CD4-positive, alpha-beta T cell (primary cell): ENCODE measurements at places on chromosomes 1 and 21. TPM values are rescaled to one million over a fixed set of nuclear protein-coding genes. Genes with fewer than 3 reads are reported as not detected.

DNA sequence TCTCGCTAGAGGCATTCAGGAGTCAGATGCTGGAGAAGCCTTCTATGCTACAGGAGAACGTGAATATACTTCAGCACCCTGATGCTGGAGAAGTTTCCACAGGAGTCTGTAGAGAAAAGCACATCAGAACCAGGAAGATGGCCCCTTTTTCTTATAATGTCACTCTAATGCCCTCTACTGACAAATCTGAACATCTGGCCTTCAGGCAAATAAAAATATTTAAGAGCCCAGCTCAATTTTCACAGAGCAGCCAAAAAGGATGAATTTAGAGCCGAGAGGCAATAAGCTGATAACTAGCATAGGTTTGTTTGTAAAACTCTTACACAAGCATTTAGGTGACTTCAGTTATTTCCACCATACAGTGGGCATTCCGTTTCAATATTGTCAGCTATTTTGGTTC, 3.8 kb upstream of the RRP15 start:
- DNase-seq, result no peak

DNA sequence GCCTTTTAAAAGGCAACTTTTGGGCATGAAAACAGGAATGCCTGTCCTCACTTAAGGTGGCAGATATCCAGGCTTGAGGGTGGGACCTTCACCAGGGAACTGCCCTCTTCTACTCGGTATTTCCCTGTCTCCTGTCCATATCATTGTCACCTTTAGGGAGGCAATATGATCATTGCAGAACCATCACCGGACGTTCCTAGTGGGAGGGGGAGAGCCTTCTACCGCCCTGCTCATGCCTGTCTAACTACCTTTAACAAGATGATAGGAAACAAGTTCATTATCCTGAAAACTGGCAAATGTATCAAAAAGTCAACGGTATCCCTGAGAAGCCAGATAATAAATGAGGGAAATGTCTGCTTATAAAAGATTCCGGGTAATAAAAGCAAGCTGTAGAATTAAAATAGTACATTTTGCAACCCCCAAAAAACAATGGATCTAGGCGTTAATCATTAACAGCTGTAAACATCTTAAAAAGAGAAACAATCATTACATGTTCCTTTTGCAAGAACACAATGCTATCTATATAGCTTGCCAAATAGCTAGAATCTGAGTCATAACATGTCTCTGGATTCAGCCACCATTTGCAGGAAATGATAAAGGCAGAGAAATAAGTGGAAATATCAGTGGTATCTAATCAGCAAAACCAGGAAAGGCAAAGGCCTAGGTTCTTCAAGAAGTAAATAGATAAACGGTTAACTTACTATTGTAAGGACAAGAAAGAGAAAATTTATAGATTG, 852.9 kb upstream of the ADGRL4 start:
- DNase-seq, result no peak

DNA sequence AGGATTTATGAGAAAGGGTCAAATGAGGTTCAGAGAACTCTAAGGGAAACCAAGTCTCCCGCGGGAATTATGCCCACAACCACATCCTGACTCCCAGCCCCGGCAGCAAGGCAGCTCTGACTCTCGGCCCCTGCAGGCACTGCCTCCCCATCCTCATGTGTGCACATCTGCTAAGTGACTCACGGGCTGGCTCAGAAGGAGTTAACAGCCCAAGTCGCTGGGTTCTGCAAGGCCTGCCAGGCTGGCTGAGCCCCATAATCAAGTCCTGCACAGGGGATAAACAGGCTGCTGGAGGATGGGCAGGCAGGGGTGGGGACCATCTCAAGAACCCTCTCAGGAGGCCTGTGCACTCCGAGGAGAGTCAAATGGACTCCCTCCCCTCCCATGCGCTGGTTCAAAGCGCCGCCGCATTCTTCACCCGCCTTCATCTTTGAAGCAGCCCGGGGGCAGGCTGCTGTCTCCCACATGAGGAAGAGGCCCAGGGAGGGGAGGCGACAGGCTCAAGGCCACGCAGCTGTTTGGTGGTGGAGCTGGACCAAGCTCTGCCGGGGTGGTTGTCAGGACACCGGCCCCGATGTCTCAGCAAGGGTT, 344.3 kb downstream of the MATN1 start:
- DNase-seq, result no peak

DNA sequence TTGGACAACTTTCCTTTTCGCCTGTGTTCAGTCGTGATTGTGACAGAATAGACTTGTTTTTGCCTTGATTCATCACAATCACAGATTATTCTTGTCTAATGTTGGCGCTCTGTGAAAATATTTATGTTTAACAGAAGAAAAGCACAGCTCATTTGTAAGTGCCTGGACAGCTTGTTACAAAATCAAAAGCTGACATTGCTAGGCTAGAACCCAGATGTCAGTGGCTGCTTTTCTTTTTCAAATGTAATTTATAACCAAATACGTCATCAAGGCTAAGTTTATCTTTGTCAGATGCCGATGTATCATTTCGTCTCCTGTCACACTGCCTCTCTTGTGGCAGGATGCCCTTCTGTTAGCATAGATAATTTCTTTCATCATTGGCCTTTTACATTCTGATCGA, 1227.3 kb downstream of the PLA2G4A start:
- no peak for DNase-seq

- DNase-seq, result no peak
These were observed 66.6 kb downstream of the SLC37A1 start for GRCh38 chr21:42580076-42580792.

- DNase-seq, result no peak
These were observed 173.6 kb downstream of the RERE start for GRCh38 chr1:8643542-8644536.

DNA sequence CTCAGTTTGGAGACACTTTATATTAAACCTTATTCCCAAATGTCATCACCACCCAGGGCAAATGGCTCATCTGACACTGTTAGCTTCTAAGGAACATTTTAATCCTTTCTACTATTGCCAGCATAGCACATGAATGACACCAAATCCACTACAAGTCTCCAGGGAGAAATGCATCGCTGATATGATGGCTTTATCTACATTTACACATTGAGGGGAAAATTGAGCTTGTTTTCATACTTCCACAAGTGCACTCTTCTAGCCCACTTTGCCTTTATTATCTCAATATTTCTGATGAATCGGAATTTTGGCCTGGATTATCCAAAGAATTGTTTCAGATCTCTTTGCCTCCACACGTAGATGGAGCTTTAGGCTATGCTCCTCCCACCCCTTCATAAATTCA, 75.4 kb downstream of the RUNX1 start:
- DNase-seq, result no peak

DNA sequence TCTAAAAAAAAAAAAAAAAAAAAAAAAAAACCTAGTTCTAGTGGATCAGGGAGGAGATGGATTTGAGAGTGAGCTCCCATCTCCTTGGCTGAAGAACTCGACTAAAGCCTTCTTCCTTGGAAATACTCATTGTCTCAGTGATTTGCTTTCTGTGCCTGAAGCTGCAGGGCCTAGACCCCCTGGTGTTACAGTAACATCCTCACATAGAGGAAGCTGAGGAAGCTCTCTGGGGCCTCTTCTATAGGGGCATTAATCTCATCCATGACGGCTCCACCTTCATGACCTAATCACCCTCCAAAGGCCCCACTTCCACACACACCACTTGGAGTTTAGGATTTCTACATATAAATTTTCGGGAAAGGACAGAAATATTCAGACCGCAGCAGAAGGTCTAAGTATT, 95.9 kb upstream of the ETS2 start:
- no peak for DNase-seq

DNA sequence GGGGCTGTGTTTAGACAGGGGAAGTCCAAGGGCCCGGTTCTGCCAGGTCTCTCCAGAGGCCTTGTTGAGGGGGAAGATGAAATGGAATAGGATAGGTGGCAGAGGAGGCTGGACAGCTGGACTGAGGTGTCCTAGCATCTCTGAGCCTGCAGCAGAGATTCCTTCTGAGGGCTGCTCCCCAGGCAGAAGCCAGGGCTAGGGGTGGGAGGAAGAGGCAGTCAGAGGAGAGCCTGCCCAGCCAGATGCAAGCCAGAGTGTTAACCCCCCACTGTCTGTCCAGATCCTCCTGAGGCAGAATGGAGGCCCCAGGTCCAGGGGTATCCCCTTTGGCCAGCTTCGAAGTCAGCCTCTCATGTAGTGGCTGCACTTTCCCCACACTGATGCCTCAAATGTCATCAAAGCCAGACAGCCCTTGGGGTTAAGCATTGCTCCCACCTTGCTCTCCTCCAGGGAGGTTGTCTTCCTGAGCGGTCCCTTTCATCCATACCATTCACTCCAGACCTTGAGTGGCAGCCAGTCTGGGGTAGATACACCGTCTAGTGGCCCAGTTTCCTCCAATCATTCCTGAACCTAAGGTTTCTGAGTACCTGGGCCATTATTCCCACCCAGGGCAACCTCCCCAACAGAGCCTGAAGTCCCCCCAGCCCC, 1.7 kb downstream of the CSF1 start:
- no peak for DNase-seq

Gene KIF2C
- 0.64 TPM for total RNA-seq

DNA sequence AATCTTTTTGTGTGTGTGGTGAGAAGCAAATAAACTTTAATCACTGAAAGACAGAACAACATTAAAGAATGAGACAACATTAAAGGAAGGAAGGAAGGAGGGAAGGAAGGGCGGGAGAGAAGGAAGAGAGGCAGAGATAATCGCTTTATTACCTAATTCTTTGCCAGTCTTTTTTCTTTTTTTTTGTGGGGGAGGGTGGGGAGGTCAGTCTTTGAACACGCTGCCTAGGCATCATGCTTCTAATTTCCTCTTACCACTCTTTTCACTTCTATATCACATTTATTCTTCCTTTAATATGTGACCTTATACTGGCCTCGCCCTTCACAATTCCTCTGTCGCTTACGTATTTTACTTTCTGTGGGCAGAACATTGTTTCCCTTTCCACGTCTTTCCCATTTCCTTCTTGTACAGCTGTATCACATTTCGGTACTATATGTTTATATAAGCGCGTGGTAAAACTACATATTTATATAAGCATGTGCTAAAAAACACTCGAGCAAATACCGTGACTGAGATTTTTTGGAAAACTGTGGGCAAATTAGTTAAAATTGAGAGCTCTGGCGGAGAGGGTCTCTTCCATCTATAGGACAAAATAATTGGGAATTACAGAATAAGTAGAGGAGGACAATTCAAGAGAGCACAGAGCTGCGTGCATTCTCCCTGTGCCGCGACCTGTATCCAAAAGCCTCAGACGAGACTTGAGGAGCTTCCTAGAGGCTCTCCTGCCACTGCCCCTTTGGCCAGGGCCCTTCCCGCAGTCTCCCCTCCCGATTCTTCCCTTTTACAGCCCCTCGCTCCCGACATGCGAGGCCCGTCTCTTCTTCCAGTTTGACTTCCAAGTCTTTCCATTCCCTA, 823 bp upstream of the PRKAA2 start:
- no peak for DNase-seq

DNA sequence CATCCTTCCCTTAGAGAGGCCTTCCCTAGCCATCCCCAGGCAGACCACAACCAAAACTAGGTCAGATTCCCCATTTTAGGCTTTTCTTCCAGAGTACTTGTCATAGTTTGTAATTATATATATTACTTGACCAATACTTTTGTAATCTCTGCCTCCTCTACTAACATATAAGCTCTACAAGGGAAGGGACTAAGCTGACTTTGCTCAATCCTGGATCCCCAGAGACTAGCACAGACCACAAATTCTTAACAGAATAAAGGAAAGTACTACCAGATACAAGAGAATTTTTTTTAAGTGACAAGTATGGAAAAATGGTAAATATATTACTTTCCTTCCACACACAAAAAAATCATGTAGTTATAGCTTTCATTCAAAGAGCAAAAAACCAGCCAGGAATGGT, 2.0 kb downstream of the ZMYM6 start:
- DNase-seq, result no peak

Gene AGBL4
- total RNA-seq, result not detected
